ENCODE measurements at places on chromosomes 7 and 10.

DNA sequence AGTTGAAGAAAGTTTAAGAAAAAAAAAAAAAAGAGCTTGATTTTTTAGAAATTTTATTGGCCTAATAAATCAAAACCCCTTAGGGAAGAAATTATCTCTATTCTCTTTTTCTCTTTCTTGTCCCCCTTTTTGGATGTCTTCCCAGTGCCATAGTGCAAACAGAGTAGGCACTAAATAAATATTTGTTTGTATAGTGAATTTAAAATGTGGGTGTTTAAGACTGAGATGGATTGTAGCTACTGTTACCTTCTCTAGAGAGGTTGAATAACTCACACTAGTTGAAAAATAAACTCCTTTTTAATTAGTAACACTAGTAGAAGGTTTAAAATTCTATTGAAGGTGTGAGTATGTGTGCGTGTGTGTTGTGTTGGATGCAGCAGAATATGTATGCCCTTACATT lies 783.8 kb downstream of the NXPH1 start:
- no peak for DNase-seq

- DNase-seq = no peak
These were observed 125.5 kb upstream of the VSTM2A start for GRCh38 chr7:54416678-54417077.

DNA sequence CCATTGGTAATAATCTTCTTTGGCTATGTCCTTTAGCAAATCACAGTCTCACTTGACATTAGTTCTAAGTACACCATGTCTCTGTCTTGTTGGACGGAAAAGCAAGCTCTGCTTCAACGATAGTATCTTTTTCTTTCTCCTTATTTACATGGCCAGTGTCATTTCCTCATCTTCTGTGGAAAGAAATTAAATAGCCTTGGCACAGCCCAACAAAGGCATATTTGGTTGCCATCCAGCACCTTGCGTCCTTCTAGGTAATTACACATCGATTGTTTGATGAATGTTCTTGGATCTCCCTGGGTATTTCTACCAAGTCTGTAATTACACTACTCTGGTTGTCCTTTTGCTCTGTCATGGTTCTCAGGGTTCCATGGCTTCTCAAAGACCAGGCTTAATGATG lies 183.1 kb downstream of the CHN2 start:
- no peak for DNase-seq

- no peak for DNase-seq
These were observed 108.0 kb upstream of the EFCAB10 start for GRCh38 chr7:105689067-105689819.

GRCh38 chr7:139078911-139079310 lies 30.6 kb downstream of the ZC3HAV1 start:
- DNase-seq = no peak

DNA sequence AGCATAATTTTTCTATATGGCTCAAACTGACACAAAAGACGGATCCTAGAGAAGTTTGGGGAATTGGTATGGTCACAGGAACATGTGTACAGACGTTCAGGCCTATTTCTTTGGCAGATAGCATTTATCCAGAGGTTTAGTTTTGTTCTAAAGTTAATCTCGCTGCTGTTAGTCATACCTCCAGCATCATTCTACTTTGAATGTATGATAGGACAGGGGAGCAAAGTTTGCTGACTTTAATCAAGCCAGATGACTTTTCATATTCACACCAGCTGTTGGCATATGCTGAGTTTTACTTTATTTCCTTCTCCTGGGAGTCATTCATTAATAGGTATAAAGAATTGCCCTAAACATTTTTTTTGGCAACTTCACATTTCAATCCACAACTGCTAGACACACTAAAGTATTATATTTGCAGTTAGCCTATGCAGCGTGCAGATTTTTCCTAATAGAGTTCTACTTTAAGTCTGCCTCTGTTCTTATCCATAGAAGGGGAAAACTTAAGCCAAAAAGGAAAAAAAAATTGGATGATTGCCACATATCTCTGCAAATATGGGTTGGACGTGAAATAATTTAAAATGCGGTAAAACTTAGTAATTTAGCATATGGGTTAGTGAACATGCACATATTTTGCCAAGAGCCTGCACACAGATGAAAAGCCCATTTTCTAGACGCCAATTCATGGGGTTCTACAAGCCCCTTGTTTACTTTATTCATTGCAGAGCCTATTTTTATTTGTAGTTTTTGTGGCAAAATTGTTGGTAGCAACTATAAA lies 213.1 kb downstream of the C7orf25 start:
- DNase-seq = no peak

DNA sequence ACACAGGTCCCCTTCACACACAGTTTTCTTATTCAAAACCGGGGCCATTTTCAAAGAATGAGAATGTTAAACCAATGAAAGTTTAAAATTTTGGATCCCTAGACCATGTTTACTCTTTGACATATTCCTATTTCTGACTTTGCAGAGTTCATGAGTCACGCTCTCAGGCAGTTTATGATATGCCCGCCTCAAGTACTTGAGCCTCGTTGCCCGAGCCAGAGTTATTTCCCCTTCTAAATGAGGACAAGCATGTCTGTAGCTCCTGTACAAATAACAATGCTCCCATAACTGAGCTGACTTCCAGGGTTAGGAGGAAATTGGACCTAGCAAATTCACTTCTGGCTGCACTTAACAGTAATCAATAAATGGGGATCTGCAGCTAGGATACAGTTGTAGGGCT lies 87.9 kb upstream of the PDE1C start:
- no peak for DNase-seq

DNA sequence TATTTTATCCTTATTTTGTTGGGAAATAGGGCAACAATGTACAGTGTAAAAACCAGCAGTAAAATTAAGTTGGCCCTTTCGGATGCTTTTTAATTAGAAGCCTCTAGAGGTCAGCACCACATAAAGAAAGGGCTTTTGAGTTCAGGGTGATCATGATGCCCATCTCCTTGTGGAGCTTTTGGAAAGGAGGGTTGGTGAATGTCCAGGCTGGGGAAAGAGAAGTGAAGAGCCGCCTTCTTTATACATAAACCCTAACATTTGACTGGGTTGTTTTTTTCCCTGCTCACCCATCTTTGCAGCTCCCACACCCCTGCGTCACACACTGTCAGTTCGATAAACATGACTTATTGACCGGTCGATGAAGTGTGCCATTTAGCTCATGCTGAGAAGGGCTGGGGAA lies 29.8 kb downstream of the MTURN start:
- DNase-seq = no peak

GRCh38 chr10:64101606-64102263 lies 580.5 kb downstream of the REEP3 start:
- no peak for DNase-seq

- no peak for DNase-seq
These were observed 18.5 kb downstream of the PRKCQ start for GRCh38 chr10:6561552-6561951.

DNA sequence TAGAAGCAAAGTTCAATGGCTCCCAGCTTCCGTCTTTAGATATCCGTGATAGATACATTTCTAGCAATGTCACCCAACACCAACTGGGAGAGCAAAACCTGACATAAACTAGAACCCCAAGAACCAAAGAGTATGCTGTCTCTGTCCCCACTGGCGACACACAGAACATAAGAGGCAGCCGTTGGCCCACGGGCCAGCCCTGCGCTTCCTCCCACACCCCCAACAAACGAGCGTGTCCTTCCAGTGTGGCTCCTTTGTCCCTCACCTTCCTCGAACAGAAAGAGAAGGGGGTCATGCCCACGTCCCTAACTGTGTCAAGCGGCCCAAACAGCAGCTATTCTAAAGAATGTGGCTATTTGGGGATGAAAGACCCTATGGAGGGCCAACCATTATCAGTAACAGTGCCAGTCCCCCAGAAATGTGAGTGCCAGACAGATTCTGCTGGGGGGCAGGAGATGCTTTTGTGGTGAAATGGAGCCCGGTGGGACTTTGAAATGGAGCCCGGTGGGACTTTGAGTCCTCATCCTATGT lies 171.9 kb downstream of the USP6NL start:
- DNase-seq = no peak

DNA sequence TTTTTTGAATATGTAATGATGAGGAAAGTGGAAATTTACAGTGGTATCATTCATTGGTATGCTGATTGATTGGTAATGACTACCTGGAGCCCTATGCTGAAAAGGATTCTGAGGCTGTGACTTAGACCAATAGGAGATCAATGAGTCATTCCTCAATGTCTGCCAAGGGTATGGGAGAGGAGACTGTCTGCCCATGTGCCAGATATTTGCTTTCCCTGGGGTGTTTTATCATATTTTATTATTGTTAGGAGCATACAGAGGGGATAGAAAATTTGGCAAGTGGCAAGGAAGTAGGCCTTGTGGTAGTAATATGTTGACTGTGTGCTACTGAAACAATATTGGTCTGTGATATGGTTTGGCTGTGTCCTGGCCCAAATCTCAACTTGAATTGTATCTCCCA lies 54.8 kb downstream of the ASAH2B start:
- no peak for DNase-seq

DNA sequence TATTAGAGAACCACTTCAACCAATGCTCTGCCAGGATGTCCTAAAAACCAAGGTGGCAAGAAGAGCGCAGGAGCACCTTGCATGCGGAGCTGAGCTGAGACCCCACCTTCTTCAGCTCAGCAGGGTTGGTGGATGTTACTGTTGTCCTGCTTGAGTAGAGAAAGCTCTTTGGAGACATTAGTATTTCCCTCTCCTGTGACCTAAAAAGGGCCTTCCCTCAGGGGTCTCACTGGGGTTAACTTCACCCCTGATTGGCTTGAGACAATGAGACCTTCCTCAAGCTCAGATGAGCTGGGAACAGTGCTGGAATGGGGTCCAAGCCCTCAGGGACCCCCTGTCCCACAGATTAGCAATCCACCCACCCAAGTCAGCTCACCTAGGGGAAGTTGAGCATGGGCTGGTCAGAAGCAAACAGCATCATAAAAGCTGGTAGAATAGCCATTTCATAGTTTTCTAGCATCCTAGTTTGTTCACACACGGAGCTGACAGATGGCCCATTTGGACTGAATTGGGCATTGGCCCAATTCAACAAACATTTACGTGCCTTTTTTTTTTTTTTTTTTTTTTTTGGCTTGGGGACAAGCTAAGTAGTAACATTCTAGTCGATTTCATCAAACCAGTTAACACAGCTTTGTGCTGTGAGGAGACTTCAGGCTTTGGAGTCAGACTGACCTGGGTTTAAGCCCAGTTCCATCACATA lies 100.6 kb upstream of the HABP2 start:
- DNase-seq = no peak

- DNase-seq = peak; percentile 43
These were observed 105.5 kb downstream of the KCNMA1 start for GRCh38 chr10:77532068-77532467.

GRCh38 chr10:95401704-95402469 lies 111.1 kb upstream of the PDLIM1 start:
- DNase-seq = no peak

Measured in brain pericyte (primary cell).